Stimulated activated CD4-positive, alpha-beta T cell treated with anti-CD3 and anti-CD28 coated beads, Interleukin-1b, Interleukin-23, amount 100 ng/mL, for 4 hours (primary cell): ENCODE measurements at places on chromosomes 7 and 10.

DNA sequence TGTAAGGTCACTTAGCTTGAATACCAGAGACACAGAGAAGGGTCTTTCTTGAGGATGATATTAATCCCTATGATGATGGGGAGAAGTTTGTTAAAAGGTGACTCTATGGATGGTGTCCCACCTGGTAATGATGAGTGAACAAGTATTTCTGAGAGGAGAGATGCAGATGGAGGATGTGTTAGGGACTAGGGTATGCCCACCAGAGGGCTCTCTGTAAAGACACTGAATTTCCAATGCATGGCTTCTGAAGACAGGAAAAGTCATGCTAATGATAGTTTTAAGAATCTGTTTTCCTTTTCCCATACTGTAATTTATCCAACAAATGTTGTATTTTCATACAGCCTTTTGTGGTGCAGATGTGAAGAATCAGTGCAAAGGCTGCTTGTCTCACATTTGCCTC lies 1250.9 kb upstream of the CELF2 start:
- DNase-seq: no peak

DNA sequence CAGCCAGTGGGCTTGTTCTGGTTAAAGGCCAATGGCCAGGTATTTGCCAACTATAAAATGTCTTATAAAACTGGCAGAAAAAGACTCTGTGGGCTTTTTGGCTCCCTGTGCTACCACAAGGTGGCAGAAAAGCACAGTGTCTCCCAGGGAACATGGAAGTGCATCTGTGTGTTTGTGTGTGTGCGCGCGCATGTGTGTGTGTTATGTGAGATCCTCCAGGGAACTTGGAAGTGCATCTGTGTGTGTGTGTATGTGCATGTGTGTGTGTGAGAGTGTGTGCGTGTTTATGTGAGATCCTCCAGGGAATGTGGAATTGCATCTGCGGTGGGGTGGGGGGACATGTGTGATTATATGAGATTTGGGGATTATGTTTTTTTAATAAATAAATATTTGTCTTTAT lies 30.2 kb upstream of the ABI1 start:
- no peak for DNase-seq

DNA sequence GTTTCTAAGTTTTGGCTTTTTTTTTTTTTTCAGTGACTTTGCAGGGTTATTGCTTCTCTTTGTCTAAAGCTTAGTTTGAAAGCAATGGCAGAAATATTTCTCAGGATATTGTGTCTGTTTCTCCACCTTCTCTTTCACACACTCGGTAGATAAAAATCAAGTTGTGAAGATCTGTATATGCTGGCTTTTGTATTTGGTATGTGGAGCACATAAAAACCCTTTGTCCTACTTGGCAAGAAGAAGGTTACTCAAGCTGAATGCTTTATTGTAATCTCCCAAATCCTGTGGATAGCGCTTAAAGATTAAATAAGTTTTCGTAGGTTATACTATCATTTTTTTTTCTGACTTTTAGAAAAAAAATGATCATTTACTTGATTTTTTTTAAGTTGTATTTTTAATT lies 172.4 kb downstream of the CDCA7L start:
- no peak for DNase-seq

GRCh38 chr7:768881-769504 lies 41.9 kb upstream of the PRKAR1B start:
- DNase-seq: no peak

DNA sequence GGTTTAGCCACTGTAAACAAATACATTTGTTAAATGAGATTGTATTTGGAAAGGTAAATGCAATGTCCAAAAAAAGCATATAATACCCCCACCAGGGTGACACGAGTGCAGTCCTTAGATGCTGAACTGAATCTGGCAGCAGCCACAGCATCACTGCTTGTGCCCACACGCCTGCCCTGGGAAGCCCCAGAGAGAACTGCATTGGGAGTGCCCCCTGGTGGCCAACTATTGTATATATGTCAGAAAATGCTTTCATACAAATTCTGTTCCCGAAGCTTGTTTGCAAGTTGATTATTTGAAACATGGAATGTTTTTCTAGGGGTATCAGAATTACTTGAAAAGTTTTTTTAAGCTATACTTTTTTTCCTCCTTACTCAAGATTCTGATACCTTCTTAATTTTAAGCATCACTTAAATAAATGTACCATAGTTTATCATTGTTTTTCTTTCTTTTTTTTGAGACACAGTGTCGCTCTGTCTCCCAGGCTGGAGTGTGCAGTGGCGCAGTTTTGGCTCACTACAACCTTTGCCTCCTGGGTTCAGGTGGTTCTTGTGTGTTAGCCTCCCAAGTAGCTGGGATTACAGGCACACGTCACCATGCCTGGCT lies 50.1 kb downstream of the LANCL2 start:
- peak; percentile 75 for DNase-seq

DNA sequence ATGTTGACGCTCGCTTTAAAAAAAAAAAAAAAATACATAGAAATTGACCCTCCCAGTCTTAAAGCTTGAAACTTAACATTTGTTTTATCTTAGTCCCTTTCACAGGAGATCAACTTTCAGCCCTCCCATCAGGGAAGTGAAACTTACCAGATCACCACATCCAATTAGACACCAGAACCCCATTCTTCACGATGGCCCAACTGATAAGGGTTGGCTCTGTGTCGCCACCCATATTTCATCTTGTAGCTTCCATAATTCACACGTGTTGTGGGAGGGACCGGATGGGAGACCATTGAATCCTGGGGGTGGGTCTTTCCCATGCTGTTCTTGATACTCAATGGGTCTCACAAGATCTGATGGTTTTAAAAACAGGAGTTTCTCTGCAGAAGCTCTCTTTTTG lies 629.4 kb upstream of the KCND2 start:
- DNase-seq: no peak

DNA sequence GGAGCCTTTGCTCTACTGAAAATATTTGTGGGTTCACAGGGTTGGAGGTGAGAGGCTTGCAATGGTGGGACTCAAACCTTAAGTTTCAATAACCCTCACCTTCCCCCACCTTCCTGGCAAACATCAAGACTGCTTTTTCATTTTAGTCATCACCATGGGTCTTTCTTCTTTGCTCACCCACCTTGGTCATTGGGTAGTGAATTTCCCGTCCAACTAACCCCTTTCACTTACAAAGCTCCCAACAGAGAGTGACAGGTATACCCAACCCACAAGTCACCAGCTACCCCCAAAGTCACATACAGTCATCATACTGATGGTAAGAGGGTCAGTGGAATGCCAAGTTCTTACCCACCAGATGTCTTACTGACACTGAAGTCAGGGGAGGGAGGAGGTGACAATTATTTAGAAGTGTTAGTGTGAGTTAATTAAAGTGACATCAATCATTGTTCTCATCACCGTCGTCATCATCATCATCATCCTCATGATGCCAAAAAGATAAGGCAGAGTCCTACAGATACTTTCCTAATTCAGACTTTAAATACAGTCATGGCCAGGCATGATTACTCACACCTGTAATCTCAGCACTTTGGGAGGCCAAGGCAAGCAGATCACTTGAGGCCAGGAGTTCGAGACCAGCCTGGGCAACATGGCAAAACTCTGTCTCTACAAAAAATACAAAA lies 49.0 kb downstream of the PIK3AP1 start:
- DNase-seq: no peak

- DNase-seq: no peak
Observed at GRCh38 chr10:119409906-119410305, 132.6 kb downstream of the RGS10 start.
